HEK293T (cell line): ENCODE measurements at places on chromosomes 2 and 18.

DNA sequence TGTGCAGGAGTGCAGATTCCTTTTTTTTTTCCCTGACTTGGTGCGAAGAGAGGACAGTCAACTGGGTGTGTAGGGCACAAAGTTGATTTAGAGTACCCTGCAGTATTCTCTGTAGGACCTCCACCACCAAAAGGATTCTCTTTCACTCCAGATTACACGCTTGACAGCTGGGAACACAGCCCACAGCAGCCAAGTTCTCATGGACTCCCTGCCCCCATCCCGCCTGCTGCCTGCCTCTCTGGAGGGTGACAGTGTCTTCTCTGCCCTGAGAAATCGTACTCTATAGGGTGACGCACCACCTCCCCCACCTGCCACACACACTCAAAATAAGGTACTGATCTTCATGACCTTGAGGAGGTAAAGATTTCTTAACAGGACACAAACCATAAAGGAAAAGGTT, 26.6 kb upstream of the IHH start:
- DNase-seq, result no peak

DNA sequence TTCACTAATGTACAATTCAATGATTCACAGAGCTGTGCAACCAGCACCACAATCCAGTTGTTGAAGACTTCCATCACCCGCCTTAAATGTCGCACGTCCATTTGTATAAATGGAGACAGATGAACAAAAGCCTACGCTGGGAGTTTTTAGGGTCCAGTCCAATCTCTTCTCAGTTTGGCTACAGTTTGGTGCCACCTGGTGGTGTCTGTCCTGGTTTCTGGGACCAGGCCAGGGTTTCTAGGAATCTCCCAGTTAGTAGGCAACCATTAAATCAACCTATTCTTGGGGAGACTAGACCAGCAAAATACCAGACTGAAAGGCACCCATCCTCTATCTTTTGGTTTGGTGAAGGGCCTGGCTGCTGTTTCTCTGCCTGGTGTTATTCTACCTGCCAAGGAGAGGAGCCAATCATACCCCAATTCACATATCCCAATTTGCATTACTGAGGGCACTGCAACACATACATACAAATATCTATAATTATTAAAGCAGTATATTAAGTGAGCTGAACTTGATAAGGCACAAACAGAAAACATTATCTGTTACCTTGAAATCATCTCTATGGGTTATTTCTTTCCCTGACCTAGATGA, 3.2 kb upstream of the DDX1 start:
- peak; percentile 54 for DNase-seq

GRCh38 chr2:240759459-240759858, 60.6 kb downstream of the KIF1A start:
- no peak for DNase-seq

DNA sequence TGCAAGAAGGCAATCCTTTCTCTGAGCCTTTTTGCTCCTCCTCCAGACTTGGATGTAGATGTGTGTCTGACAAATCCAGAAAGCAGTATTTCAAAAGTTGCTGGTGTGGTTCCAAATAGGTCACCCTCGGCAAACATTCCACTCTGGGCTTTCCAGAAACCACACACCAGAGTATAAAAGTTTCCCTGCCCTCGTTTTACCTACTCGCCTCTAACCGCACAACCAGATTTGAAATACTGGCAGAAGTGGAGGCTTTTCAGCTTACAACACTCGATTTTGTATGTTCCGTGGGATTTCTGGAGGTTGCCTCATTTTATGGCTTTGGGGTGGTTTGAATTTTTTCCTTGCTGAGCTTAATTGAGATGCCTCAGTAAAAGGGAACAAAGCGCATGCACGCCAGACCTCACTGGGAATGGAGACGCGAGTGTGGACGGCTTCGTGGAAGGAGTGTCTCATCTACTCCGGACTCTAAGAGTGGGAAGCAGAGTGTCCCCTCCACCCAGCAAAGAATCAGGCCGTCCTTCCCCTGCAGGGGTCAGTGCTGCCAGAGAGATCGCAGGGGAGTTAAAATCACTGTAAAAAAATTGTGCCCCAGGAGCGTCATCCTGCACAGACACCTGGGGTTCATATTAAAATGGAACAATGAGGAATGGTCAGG, 44.0 kb upstream of the RPL31 start:
- DNase-seq, result no peak
